ENCODE measurements at places on chromosomes 3 and 15. TPM values are rescaled to one million over a fixed set of nuclear protein-coding genes. Genes with fewer than 3 reads are reported as not detected.

The KIF7 gene
- 25.4 TPM for total RNA-seq

The SYNPR gene
- total RNA-seq = not detected

The MCF2L2 gene
- total RNA-seq = not detected

DNA sequence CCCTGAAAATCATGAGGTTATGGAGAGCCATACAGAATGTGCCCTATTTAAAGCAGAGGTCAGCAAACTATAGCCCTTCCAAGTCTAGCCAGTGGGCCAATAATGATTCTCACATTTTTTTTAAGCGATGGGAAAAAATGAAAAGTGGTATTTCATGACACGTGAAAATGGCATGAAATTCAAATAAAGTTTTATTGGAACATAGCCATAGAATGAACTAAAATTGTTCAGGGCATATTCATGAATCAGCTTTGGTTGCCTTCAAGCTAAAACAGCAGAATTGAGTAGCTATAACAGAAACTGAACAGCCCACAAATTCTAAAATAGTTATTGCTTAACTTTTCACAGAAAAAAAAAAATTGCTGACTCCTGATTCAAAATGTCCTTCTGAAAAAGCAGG, 104.5 kb downstream of the TFG start:
- no peak overlapping the region for H3K4me3 ChIP-seq
- no peaks in the 10 kb centered on the region for H3K36me3 ChIP-seq
- DNase-seq = peak; percentile 46
- no peak overlapping the region for H3K27ac ChIP-seq
- H3K4me1 ChIP-seq = peaks cover 15% of the 10 kb centered on the region

- no peak for DNase-seq
- H3K4me3 ChIP-seq = no peak overlapping the region
- H3K27ac ChIP-seq = no peak overlapping the region
- no peaks in the 10 kb centered on the region for H3K36me3 ChIP-seq
These were observed 18.7 kb upstream of the RPP14 start for GRCh38 chr3:58287354-58287753.

GRCh38 chr3:120636795-120637401, 40.8 kb downstream of the NDUFB4 start:
- DNase-seq = no peak
- H3K27ac ChIP-seq = no peak overlapping the region
- no peaks in the 10 kb centered on the region for H3K27me3 ChIP-seq
- no peak overlapping the region for H3K4me3 ChIP-seq

- DNase-seq = peak; percentile 96
- peak overlapping the region; percentile 73 for H3K27ac ChIP-seq
- no peaks in the 10 kb centered on the region for H3K27me3 ChIP-seq
- no peaks in the 10 kb centered on the region for H3K36me3 ChIP-seq
- peaks cover 18% of the 10 kb centered on the region for H3K4me1 ChIP-seq
- H3K4me3 ChIP-seq = peak overlapping the region; percentile 57
These were observed 90.2 kb upstream of the KLF13 start for GRCh38 chr15:31236184-31237042.

DNA sequence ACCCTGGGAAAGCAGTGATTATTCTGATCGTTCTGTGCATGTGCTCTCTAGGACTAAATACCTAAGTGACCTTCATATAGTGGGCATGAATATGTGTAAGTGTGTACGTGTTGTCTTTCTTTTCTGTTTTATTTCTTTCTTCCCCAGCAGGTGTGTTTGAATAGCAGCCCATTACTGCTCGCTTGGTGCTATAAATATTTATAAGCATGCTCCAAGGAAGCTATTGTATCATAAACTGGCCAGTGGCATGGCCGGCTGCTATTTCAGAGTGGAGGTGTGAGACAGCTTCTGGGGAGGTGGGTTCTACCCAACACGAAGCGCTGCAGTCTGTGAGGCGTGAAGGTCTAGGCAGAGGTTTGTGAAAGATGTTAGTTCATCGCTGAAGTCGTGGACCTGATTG, 641.8 kb downstream of the NTRK3 start:
- no peak for DNase-seq
- no peaks in the 10 kb centered on the region for H3K27me3 ChIP-seq
- no peaks in the 10 kb centered on the region for H3K36me3 ChIP-seq
